ENCODE measurements at places on chromosomes 6 and 20. TPM values are rescaled to one million over a fixed set of nuclear protein-coding genes. Genes with fewer than 3 reads are reported as not detected.

CTAGE9 gene
- not detected for total RNA-seq

MROH8 gene
- total RNA-seq: 2.2 TPM

DSP gene
- total RNA-seq: 0.15 TPM

TREML2 gene
- 19.2 TPM for total RNA-seq

DNA sequence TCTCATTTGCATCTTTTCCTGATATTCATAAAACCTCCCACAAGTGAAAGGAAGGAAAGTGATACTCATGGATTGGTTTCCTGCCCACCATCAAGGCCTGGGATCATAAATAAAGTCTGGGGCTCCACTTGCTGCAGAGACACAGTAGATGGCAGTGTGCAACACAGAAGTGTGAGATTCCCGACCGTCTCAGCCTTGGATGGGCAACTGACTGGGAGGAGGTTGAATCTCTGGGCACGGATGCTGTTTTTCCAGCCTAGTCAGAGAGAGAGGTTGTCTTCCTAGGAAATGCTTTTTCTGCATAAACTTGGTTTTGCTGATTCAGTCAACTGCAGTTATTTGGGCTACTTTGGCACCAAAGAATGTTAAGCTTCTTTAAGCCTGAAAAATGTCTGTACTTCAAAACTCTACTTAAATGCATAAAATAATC lies 9.9 kb upstream of the RFPL4B start:
- no peak overlapping the region for H3K27ac ChIP-seq
- no peak overlapping the region for H3K4me3 ChIP-seq
- H3K4me1 ChIP-seq: no peaks in the 10 kb centered on the region
- H3K36me3 ChIP-seq: no peaks in the 10 kb centered on the region

DNA sequence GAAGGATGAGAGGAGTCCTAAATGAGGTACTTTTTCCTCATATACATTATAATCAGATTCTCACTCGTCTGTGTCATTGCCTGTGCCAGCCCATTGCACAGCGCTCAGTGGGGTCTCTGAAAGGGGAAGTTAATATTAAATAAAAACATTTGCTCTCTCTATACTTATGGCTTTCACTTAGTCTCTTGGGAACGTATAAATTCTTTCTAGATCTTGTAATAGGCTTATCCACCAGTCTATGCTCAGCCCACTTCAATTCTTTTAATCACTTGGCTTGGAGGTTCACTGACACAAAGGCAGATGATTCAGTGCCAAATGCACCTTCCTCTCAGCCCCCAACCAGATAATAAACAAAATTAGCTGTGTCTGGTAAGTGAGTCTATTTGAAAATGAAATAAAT lies 164.3 kb upstream of the OGFRL1 start:
- no peak for DNase-seq
- H3K27ac ChIP-seq: no peak overlapping the region
- H3K4me3 ChIP-seq: no peak overlapping the region
- H3K36me3 ChIP-seq: no peaks in the 10 kb centered on the region

- H3K4me3 ChIP-seq: no peak overlapping the region
- no peak overlapping the region for H3K27ac ChIP-seq
- H3K36me3 ChIP-seq: no peaks in the 10 kb centered on the region
- no peak for DNase-seq
These were observed 7.0 kb upstream of the LRP11 start for GRCh38 chr6:149871182-149871581.

- H3K4me3 ChIP-seq: no peak overlapping the region
- peaks cover 22% of the 10 kb centered on the region for H3K36me3 ChIP-seq
- H3K27me3 ChIP-seq: no peaks in the 10 kb centered on the region
- peaks cover 17% of the 10 kb centered on the region for H3K4me1 ChIP-seq
These were observed 16.8 kb upstream of the BICRAL start for GRCh38 chr6:42764911-42765648.

DNA sequence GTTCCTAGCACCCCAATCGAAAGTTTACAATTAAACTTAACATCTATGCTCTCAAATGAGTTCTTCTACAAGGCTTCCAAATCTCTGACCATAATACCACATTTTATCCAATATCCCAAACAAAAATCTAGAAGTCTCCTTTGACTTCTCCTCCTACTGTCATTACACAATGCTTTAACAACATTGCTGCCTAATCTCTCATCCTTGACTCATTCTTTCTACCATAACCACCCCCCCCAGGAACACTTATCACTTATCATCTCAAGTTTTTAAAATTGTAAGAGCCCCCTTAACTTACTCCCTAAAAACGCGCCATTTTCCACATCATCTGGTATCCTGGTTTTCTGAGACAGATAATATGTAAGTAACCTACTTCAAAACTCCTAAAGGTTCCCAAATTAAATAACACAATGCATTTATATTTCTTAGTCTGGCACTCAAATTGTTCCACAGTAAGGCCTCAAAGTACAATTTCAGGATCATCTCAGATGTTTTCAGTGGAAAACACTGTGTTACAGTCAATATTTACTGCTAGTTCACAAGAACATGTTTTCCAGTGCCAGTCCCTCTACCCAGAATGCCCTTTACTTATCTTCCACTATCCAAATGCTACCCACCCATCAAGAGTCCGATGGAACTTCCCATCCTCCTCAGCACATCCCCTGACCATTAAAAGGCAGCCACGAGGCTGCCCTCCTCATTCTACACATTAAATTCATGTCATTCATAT lies 308.2 kb upstream of the THEMIS start:
- no peak for DNase-seq
- no peak overlapping the region for H3K4me3 ChIP-seq
- H3K4me1 ChIP-seq: peaks cover 3% of the 10 kb centered on the region
- H3K27me3 ChIP-seq: no peaks in the 10 kb centered on the region

GRCh38 chr6:8082572-8082953 lies 18.4 kb upstream of the BLOC1S5 start:
- no peak overlapping the region for H3K4me3 ChIP-seq
- peaks cover 25% of the 10 kb centered on the region for H3K4me1 ChIP-seq
- H3K27ac ChIP-seq: no peak overlapping the region
- H3K27me3 ChIP-seq: no peaks in the 10 kb centered on the region
